ENCODE measurements at places on chromosomes 12 and 14.

DNA sequence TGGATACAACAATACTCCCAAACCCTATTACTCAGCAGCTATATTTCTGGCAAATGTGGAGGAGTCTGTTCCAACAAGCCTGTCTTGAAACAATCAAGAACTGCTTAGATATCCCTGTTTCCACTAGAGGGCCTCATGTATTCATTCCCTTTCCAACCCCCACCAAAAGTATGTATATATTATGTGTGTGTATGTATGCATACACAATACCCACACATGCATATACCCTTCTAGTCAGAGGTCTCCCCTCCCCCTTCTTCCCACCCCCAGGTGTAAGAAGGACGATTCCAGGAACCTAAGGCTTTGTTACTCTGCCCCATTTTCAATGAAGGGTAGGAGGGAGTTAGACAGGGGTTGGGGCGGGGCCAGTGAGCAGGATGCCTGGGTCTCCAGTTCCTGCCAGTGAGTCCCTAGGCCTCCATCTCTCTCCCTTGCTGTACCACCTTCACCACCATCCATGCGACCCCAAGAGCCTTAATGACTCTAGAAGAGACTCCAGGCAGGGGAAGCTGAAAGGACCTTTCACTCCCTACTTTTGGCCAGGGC is at the start of gene DGKA:
Gene DGKA, plus strand, starts transcription at position 392 of the 546 bp plus-strand sequence. CDS start 5,342 bp downstream, outside the sequence.
- DNase-seq = peak; percentile 29

- DNase-seq = no peak
Measured at GRCh38 chr12:93090731-93091172, 161.7 kb upstream of the EEA1 start.

DNA sequence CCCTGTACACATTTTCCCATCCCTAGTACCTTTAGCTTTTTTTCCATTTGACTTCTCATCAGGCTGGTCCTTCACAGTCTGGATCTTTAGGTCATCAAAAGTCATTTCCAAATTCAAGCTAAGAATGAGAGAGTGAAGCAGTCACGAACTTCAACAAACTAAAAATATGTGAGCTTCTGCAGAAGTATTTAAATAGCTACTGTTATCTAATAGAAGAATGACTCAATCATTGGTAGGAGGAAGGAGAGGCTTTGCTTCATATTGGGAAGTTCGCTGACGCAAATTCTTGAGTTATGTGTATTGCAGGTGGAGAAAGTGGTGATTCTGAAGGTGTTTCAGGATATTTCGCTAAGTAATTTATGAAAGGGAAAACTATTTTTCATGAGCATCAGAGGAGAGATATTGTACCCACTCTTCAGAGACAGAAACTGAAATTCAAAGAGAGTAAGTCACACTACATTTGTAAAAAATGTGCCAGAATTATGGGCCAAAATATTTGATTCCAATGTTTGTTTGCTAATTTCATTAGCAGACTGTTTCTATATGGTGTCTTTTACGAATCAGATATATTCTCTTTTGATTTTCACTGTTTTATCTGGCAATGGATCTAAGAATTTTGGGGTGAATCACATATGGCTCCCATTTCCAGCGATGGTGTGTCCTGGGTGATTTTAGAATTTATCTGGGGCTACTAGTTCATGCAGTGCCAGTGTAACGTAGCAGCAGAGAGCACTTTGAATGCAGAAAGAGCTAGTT is at the start of gene OLR1:
Gene OLR1, minus strand, starts transcription at position 160 of the 756 bp plus-strand sequence. Its CDS starts 55 bp downstream, at position 105.
- no peak for DNase-seq

DNA sequence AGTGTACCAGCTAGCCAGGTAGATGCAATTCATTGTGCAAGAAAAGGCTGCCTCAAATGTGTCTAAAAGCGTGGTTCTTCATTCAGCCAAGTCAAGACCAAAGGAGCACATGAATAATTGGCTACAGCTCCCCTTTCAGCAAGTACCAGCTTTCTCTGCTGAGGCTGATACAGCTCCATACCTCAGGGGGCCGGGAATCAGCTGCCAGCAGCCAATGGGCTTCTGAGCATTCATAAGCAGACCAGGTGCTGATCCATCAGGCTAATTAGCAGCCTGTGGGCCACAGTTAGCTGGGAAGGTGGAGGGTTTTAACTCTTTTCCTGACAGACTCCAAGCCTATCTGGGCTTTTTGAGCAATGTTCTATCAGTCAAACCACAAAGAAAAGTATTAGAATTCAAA is 264.7 kb downstream of the APAF1 start:
- DNase-seq = no peak

DNA sequence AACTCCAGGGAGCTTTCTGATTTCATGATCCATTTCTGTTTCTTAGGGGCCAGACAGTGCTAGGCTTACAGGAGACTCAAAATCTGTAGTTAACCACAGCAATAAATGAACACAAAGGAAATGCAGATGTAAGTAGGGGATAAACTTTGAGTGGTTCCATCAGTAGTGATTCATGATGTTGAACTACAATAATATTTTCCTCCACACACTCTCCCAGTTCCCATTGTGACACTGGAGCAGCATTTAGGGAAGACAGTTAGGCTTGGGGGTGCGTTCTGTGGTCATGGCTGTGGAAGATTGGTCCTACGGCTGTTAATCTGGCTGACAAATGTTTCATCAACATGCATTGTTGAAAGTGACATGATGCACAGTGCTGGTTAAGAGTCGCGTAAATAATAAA is 66.9 kb downstream of the HMGA2 start:
- DNase-seq = no peak

GRCh38 chr12:3468329-3468728 is 22.7 kb upstream of the PRMT8 start:
- DNase-seq = no peak

DNA sequence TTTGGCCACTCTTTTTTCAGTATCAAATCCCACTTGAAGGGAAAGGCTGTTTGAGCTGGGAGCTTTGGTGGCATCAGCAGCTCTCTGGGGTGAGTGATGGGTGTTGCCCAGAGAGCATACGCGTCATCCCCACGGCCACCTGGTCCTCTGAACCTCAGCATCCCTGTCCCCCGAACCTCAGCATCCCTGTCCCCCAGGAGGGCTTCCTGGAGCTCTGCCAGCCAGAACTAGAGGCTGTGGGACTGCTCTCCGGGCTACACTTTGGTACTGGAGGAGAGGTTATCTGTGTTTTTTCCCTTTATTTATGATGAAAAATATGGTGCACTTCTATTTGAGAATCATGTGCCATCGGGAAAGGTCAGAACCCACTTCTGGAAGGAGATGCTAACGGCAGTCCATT is 131.5 kb upstream of the RTL1 start:
- DNase-seq = no peak

DNA sequence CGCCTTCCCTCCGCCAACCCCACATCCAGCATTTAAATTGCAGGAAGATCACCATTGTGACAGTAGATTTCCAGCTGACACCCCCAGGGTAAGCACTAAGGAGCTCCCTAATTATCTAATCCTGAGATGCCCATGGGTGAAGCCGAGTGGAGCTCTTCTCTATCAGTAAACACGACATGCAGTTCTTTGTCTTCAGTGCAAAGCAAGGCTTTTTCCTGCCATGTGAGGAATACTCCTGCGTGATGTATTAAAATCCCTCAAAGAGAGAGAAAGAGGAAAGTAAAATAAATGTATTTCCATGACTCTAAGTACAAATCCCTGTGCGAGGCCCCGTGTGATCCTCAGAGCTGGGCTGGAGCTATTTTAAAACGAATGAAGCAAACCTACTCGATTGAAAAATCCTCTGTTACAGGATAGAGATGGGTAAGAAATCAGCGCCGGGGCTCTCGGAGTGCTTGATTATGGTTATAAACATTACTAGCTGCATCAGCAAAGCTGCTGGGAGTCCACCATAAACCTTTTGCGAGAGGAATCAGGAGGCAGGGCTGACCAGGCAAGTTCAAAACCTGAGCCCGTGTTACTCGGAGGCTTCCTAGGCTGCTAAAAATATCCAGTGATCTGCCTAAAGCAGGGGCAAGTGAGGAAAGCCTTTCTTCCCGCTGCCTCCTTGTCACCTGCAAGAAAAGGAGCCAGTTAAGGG is 61.5 kb downstream of the MAP1LC3B2 start:
- DNase-seq = no peak

- DNase-seq = no peak
Measured at GRCh38 chr12:106711316-106711715, 63.2 kb upstream of the RIC8B start.

DNA sequence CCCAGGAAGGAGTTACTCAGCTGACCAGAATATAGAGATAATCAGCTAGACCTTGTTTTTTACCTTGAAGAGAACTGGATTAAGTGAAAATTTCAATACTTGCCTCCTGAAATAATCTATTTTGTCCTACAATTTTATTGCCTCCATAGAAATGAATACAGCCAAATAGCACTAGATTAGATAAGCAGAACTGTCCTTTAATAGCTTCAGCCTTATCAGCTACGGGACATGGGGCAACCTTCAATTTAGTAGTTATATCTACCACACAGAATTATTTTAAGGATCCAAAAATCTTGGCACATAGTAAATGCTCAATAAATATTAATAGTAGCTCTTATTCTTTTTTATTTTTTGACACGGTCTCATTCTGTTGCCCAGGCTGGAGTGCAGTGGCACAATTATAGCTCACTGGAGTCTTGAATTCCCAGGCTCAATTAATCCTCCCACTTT is 67.2 kb upstream of the PLEKHG3 start:
- DNase-seq = no peak

DNA sequence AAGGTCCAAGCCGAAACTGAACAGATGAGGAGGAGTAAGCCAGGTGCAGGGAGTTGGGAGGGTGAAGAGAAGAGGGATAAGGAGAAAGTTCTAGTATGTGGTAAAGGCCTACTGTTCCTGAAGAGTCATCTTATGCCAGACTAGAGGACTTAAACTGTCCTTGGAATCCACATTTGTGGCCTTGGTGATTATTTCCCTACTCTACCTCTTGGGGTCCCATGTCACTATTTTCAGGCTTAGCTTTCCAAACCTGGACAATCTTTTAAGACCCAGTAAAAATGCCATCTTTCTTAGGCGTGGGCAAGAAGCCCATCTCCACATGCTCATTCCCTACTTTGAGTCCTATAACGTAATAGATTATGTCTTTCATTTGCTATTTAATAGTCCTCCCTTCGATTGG is 40.1 kb upstream of the CRY1 start:
- no peak for DNase-seq

- peak; percentile 25 for DNase-seq
Measured at GRCh38 chr14:85934123-85934885, 404.4 kb downstream of the FLRT2 start.

GRCh38 chr14:75331471-75331870 is 52.8 kb downstream of the FOS start:
- DNase-seq = no peak

DNA sequence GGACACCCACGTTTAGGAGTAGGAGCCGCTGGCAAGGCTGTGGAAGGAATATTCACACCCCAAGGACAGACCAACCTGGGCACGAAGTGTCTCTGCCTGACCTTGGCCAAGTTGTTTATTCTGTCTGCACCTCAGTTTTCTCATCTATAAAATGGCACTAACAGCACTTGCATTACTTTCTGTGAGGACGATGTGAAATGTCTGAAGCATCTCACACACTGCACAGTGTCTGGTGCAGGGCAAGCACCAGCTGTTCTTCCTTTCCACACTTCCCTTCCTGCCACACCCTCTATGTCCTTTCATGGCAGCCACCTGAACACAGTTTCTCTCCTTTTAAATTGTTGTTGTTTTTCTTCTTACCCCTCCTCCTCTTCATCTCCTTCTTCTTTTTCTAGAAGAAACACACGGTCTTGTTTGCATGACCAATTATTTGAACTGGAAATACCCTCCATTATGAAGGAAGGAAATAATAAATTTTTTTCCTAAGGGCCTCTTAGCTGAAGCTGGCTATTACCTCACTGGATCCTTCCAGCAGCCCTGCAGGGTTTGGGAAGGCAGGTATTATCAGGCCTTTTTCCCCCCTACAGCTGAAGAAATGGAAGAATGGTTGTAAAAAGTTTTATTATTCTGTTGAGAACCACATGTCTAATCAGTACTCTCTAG is 42.9 kb upstream of the ATP23 start:
- no peak for DNase-seq

GRCh38 chr12:48038085-48038484 is 33.8 kb upstream of the COL2A1 start:
- DNase-seq = no peak

- DNase-seq = no peak
Measured at GRCh38 chr12:81492131-81492720, 266.9 kb downstream of the PPFIA2 start.

- no peak for DNase-seq
Measured at GRCh38 chr12:6535960-6536847, 1.9 kb downstream of the GAPDH start.

- DNase-seq = no peak
Measured at GRCh38 chr14:61498303-61498702, 176.9 kb downstream of the PRKCH start.

DNA sequence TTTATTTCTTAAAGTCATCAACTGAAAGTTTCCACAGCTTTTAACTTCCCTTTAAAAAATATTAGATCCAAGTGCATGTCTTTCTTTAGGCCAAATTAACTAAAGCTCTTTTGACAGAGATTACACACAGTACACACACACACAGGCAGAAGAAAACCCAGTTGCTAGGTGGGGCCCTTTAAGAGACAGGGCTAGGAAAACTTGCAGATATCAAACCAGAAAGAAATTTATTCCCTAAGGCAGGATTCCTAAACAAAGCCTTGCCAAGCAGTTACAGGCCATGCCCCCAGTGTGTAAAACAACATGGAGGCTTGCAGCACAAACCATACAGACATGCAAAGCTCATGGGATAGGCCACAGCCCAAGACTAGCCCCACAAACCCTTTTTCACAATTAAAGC is 123.4 kb downstream of the FSCB start:
- DNase-seq = no peak

DNA sequence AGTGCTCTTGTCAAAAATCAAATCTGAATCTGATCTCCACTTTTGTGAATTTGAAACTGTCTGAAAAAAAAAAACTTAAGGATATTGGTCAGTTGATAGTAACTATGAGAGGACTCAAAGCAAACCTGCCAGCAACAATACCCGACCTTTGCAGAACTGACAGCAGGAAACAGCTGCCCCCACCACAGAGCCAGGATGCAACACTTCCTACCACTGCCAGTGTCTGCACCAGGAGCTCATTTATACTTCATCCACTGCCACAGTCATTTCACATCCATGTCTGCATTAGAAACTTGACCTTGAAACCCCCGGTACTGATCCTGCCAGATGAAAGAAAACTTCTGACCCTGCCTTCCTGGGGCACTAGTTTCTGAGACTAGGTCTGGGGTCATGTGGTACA is 27.4 kb upstream of the RXYLT1 start:
- DNase-seq = no peak

DNA sequence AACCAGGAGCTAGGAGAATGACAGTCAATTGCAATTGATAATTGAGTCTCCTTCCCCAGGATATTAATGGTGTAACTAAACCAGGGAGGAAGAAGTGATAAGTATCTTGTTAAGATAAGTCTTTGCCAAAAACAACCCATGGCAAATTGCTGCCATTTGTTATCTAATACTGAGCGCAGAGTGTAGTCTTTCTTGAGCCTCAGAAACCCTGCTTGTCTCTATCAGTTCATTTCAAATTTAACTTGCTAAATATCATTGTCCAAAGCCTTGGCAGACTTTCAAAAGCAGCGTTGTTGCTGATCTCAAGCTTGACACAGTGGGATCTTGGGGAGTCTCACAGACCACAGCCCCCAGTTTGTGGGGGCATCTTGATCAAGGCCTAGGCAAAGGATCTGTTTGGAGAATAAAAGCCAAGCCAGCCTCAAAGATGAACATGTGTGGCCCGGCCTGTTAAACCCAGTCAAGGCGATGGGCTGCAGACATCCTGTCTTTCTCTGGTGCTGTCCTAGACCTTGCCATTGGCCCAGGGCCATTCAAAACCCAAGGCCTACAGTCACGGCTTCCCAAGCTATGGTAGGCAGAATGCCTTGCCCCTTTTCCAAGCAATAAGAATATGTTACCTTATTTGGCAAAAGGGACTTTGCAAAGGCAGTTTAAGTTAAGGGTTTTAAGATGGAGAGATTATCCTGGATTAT is 164.2 kb downstream of the CHST11 start:
- DNase-seq = no peak

GRCh38 chr12:113097716-113098440 is 37.7 kb downstream of the RASAL1 start:
- no peak for DNase-seq
